ENCODE measurements at places on chromosomes 6 and 20. TPM values are rescaled to one million over a fixed set of nuclear protein-coding genes. Genes with fewer than 3 reads are reported as not detected.

DNA sequence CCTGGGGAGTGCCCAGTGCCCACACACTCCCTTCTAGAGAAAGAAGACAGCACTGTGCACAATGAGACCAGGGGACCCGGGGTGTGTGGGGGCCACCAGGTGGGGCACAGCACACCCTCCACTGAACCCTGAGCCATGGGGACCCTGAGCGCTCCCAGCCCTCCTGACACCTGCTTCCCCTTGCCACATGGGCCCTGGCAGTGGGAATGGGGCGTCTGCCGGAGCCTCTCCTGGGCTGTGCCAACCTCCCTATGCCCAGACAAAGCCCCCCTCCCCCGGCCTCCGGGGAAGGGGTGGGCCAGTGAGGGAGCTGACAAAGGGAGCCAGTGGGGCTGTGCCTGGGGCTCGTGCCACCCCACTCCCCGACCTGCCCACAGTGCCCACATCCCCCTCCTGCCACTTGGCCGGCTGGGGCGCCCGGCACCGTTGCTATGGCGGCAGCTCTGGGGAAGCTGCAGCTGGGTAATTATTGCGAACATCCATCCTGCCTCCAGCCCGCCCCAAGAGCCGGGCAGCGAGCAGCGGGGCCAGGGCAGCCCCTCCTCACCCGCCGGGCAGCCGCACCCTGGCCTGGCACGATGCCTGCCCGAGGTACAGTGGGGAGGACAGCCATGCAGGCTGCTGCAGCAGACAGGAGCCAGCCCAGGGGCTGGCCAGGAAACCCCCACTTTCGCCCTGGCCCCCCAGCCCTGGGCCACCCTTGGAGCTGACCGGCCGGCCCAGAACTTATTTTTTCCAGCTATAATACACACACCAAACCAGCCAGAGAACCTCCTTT, 41.9 kb upstream of the NOL4L start:
- no peaks in the 10 kb centered on the region for H3K27me3 ChIP-seq
- H3K27ac ChIP-seq = no peak overlapping the region
- no peak overlapping the region for H3K4me3 ChIP-seq
- peaks cover 20% of the 10 kb centered on the region for H3K4me1 ChIP-seq
- no peak for DNase-seq
- H3K36me3 ChIP-seq = no peaks in the 10 kb centered on the region

DNA sequence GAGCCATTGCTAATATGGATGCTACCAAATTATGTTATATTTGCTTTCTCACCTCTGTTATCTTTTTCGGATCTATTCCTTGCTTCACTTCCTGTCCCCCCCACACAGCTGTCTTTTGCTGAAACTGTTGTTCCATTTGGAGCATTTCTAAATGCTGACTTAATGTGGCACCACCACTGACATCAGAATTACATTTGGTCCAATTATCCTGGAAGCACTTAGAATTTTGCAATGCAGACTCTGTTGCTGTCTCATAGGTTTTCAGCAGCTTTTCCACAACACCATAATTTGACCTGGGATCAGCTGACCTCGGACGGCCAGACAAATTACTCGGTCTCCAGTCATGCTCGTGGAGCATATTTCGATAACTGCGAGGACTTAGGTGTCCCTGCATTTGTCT, 12.8 kb downstream of the KIAA0408 start:
- no peaks in the 10 kb centered on the region for H3K4me1 ChIP-seq
- no peak overlapping the region for H3K4me3 ChIP-seq
- no peak for DNase-seq
- no peak overlapping the region for H3K27ac ChIP-seq

Gene GPLD1
- total RNA-seq = 10.7 TPM

GRCh38 chr6:150403458-150404246, 34.8 kb downstream of the IYD start:
- H3K4me1 ChIP-seq = no peaks in the 10 kb centered on the region
- H3K4me3 ChIP-seq = no peak overlapping the region
- no peaks in the 10 kb centered on the region for H3K36me3 ChIP-seq
- H3K27ac ChIP-seq = no peak overlapping the region

Gene CST4
- total RNA-seq = not detected

GRCh38 chr20:39897058-39897457, 792.0 kb downstream of the MAFB start:
- no peaks in the 10 kb centered on the region for H3K27me3 ChIP-seq
- no peaks in the 10 kb centered on the region for H3K4me1 ChIP-seq
- DNase-seq = no peak
- H3K27ac ChIP-seq = no peak overlapping the region
- H3K36me3 ChIP-seq = no peaks in the 10 kb centered on the region

Gene POM121L2
- 5.1 TPM for total RNA-seq

Gene DUSP22
- 158 TPM for total RNA-seq

DNA sequence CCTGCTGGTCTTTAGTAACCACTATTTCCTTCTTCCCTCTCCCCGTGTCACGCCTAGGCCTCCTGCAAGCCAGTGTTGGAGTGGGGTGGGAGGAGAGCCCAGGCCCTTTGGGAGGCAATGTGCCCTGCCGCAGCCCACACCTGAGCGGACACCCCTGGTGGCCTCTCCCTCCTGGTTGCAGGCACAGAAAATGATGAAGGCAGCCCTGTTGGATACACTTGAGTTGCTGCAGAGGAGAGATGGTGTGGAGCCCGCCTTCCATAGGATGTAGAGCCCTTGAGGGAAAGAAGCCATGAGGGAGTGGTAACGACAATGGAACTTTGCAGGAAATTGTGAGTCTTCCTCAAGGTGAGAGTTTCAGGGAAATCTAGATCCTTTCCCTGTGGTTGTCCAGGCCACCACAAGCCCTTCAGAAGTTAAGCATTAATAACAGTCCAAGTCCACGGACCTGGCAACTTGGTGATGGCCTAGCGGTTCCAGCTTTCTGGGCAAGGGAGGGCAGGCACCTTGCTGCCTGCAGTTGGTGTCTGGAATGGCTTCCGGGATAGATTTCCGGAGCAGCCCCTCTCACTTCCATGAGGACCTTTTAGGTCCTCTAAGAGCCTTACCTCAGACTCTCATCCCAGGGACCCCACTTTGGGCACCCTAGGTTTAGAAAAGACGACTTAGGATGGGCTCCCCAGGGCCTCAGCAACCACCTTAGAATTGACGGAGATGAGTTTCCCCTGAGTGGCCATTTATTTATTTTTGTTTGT, 67.3 kb upstream of the NXT1 start:
- no peaks in the 10 kb centered on the region for H3K36me3 ChIP-seq
- H3K4me3 ChIP-seq = no peak overlapping the region
- DNase-seq = no peak
- no peaks in the 10 kb centered on the region for H3K4me1 ChIP-seq
- H3K27me3 ChIP-seq = no peaks in the 10 kb centered on the region
- no peak overlapping the region for H3K27ac ChIP-seq

All from testis (tissue), 5 donors.